ENCODE measurements at places on chromosomes 2 and 18.

- DNase-seq: peak; percentile 43
These were observed 63.4 kb downstream of the NCKAP5 start for GRCh38 chr2:133504566-133505505.

- DNase-seq: no peak
These were observed 75.7 kb upstream of the OTOS start for GRCh38 chr2:240216167-240216566.

DNA sequence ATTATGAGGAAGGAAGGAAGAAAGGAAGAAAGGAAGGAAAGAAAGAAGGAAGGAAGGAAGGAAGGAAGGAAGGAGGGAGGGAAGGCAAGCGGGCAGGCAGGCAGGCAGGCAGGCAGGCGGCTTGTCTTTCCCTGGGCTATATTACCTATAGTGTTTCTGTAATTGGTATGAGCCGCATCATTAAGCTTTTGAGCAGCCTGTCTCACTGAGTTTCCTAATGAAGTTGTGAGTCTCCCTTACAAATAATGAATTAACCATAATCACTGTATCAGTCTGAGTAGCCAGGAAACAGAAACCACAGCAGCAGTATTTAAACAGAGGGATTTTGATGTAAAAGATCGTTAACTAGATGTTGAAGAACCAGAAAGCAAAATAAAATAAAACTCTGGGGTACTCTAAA is 11.8 kb upstream of the SULT1C3 start:
- no peak for DNase-seq

- DNase-seq: no peak
These were observed 50.0 kb upstream of the FAHD2A start for GRCh38 chr2:95352310-95353054.

DNA sequence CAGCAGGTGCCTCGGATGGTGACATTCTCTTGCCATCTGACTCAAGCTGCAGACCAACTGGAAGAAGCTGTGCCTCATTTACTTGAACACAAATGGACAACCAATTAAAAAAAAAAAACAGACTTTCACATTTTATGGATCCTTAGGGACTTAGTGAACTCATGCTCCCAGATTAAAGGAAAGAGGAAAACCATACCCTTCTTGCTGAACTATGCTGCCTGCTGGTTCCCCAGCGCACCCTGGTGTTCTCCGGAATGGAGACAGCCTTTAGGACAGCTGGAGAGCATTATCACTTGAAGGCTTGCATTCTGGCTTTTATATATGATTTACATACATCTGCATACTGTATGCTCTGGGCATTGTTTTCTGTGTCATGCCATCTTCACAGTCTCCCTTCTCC is 370.7 kb downstream of the SLC4A3 start:
- DNase-seq: peak; percentile 41

- no peak for DNase-seq
These were observed 246.8 kb upstream of the RAB6C start for GRCh38 chr2:129732630-129733026.

DNA sequence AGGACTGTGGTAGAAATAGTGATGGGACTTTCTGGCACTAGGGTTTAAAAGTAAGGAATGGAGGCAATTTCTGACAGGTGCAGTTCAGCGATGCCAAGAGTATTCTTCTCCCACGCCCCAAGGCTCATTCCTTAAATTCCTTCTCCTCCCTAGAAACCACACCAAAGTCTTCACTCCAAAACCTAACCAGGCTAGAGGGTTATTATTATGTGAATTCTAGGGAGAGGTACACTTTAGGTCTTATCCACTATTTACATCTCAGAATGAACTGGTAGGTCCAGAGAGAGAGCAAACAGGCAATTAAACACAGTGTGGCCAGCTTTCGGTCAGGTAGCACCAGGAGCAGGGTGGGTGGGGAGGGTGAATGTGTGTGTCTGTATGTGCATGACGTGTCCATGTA is 11.4 kb downstream of the IL1F10 start:
- no peak for DNase-seq

DNA sequence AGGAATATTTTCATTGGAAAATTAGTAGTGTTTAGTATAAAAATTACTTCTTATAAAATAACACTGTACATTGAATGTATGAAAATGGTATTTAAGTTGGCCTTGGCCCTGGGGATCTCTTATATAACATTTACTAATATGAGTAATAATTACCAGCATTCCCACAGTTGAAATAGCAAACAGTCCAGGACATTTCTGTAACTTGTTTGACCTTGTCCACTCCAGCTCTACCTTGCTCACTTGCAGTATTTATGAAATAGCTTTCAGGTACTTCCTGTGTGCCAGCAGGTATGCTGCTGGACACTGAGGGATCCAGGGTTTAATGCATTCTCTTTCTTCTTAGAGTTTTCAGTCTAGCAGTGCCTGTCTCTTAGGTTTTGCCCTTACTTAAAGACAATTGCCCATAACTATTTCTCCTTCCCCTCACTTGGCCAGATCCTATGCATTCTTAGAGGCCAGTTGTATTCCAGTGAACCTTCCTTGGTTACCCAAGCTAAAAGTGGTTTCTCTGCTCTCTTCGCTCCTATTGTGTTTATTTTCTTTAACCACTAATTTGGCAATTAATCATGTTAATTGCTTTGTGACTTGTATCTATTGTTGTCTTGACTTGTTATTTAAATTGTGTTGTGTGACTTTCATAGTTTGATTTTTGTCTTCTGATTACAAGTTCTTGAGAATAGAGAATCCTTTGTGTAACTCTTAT is 25.9 kb downstream of the BABAM2 start:
- DNase-seq: no peak

- DNase-seq: no peak
These were observed 1.4 kb upstream of the ZNF396 start for GRCh38 chr18:35378574-35378896.

- DNase-seq: no peak
These were observed 105.8 kb upstream of the SMAD2 start for GRCh38 chr18:48036226-48036625.

GRCh38 chr18:59839246-59839645 is 60.5 kb upstream of the PMAIP1 start:
- DNase-seq: no peak

GRCh38 chr2:70503896-70504295 is 49.7 kb downstream of the TGFA start:
- DNase-seq: no peak

DNA sequence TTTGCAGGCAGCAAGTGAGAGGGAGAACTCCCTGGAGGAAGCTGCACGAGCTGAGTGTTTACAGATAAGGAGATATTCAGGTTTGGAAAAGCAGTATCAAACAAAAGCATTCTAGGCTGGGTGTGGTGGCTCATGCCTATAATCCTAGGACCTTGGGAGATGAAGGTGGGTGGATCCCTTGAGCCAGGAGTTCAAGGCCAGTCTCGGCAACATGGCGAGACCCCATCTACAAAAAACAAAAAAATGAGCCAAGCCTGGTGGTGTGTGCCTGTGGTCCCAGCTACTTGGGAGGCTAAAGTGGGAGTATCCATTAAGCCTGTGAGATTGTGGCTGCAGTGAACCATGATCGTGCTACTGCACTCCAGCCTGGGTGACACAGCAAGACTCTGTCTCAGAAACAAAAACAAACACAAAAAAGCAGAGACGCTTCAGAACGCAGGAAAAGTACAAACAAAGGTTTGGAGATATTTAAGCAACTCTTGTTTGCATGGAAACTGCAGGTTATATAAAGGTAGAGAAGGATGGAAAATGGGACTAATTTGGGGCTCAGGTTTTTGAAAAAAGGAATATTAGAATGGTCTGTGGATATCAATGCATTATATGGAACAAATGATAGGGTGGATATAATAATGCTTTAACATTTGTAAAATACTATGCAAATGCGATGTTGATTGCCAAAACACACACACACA is 31.6 kb downstream of the MYCN start:
- DNase-seq: no peak
